Esophagus squamous epithelium (tissue), 5 donors: ENCODE measurements at places on chromosomes 1 and 21. TPM values are rescaled to one million over a fixed set of nuclear protein-coding genes. Genes with fewer than 3 reads are reported as not detected.

- no peaks in the 10 kb centered on the region for H3K27me3 ChIP-seq
- peaks cover 48% of the 10 kb centered on the region for H3K4me1 ChIP-seq
- H3K36me3 ChIP-seq, result no peaks in the 10 kb centered on the region
- H3K27ac ChIP-seq, result no peak overlapping the region
- DNase-seq, result no peak
- no peak overlapping the region for H3K4me3 ChIP-seq
These were observed 26.2 kb downstream of the ZYG11B start for GRCh38 chr1:52752484-52752826.

DNA sequence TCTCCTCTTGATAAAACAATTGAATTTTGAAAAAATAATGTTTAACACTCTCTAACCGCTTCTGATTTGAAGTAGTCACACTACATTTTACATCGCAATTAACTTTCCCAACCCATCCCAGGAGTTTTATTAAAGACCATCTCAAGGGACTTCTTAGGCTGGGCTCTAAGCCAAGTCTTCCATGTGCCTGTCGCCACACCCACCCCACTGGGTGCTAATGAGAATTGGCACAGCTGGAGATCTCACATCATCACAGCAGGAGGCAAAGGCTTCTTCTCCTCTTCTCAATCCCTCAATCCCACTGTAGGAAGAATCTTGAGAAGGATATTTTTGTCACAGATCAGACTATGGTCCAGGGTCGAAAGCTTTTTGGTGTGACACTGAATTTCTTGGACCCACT lies 328.9 kb downstream of the NUF2 start:
- peaks cover 3% of the 10 kb centered on the region for H3K27me3 ChIP-seq
- no peaks in the 10 kb centered on the region for H3K36me3 ChIP-seq
- no peak for DNase-seq

GRCh38 chr1:247295746-247296145 lies 35.9 kb downstream of the ZNF496 start:
- H3K27me3 ChIP-seq, result no peaks in the 10 kb centered on the region
- DNase-seq, result no peak
- no peak overlapping the region for H3K4me3 ChIP-seq
- peaks cover 20% of the 10 kb centered on the region for H3K36me3 ChIP-seq
- H3K4me1 ChIP-seq, result no peaks in the 10 kb centered on the region

Gene DCST1
- total RNA-seq, result not detected

Gene GJC2
- 0.48 TPM for total RNA-seq
